ENCODE measurements at places on chromosomes 16 and 17.

GRCh38 chr17:79831265-79832217 lies 7.7 kb downstream of the CBX4 start:
- no peak for DNase-seq

- no peak for DNase-seq
Observed at GRCh38 chr17:8711291-8711690, 33.3 kb downstream of the CCDC42 start.

DNA sequence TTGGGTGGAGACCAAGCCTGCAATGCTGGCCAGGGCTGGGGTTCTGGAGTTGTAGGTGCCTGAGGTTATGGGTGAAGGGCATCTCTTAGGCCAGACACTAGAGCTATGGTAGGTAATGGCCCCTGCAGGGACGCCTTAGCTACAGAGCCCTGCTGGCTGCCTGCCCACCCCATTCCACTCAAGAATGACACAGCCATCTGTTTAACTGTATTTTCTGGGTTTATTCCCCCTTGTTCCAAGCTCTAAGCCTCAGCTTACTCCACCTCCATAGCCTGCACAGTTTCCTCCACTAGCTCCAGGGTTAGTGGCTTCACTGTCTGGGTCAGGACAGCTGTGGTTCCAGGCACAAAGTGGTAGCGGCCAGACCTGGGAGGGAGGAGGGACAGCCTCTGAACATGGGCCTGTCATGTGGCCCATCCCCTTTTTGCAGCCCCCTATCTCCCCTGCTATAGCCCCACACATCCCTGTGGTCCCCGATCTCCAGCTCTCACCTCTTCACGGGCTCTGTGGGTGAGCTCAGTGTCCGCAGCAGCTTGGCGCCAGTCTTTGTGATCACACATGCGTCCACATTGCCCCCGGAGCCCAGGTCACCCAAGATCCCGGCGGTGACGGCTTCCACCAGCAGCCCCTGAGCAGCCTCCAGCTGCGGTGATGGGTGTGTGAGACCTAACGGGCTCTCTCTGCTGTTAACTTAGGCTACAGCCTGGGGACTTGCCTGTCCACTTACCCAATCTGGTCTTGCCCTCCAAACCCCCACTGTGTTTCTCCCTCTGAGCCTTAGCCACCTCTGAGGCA lies 2.1 kb downstream of the PSMB10 start:
- DNase-seq, result no peak

DNA sequence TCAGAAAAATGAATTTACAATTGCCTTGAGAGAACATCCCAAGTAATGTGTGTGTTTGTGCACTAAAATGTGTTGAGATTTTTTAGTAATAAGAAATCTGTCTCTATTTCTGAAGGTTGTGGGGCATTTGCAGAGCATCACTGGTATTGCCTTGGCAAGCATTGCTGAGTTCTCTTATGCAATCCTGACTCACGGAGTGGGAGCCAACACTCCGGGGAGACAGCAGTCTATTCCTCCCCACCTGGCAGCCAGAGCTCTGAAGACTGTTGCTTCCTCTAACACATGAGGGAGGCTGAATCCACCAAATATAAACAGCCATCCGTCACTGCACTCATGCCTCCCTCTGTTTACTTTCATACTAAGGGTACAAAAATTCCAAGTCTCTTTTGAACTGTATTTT lies 10.6 kb downstream of the CNTD1 start:
- DNase-seq, result no peak

- no peak for DNase-seq
Observed at GRCh38 chr16:46753015-46753414, 4.9 kb upstream of the MYLK3 start.

GRCh38 chr17:40419559-40420331 lies 2.0 kb upstream of the TOP2A start:
- no peak for DNase-seq

GRCh38 chr16:17748044-17748719 lies 277.4 kb upstream of the XYLT1 start:
- DNase-seq, result no peak

DNA sequence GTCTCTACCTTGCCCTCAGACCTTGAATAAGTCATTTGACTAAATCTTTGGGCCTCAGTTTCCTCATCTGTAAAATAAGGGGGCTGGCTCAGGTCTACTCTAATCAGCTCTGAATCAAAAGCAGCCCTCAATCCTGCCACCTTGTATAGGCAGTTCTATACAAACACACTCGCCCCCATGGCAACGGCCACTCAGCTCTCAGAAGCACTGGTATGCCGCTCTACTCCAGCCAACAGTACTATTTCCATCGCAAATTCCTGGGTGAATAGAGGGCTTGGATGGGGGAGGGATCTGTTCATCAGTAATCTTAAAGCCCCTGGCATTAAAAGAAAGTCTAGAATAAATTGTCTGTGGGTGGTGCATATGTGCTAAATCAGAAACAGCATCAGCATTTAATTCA lies 21.2 kb upstream of the TAOK1 start:
- DNase-seq, result no peak

GRCh38 chr16:78389009-78389498 lies 289.6 kb downstream of the WWOX start:
- DNase-seq, result no peak
